Stimulated activated CD8-positive, alpha-beta memory T cell treated with anti-CD3 and anti-CD28 coated beads, Interleukin-4, amount 100 ng/mL, for 4 hours (primary cell): ENCODE measurements at places on chromosomes 11 and 22.

- no peak for DNase-seq
These were observed 13.5 kb downstream of the ARFGAP2 start for GRCh38 chr11:47163193-47163592.

GRCh38 chr22:48258811-48259210 is 1496.4 kb downstream of the TBC1D22A start:
- DNase-seq: no peak

GRCh38 chr11:93489841-93490240 is 53.4 kb downstream of the SMCO4 start:
- no peak for DNase-seq

- DNase-seq: no peak
These were observed 14.0 kb downstream of the ASCL2 start for GRCh38 chr11:2256293-2256913.

DNA sequence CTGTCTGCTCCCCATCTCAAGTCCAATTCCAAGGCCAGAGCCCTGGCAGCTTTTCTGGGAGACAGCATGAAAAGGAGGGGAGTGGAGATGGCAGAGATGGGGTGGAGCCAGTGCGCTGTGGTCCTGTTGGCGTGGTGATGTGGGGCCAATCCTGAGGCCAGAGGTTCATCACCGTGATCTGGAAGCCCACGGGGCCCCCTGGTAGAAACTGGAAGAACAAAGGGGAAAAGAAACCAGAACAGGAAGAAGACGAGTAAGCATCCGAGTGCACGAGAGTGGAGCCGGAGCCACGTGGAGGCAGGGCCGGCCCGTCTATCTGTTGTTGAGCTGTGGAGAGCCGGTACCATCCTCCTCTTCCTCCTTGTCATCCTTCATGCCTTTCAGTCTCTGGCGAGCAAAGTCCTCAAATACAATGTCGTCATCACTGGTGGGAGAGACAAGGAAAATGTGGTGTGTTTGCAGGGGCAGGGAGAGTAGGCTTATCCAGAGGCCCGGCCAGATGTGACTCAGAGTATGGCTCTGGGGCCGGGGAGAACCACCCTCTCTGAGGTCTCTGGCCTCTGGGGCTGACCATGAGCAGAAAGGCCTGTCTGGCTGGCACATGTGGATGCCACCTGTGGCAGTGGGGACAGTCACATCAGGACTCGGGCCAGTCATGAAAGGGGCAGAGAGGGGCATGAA is 25.4 kb downstream of the TPBGL start:
- DNase-seq: no peak

- peak; percentile 3 for DNase-seq
These were observed 74.6 kb upstream of the SUSD2 start for GRCh38 chr22:24106385-24107381.

DNA sequence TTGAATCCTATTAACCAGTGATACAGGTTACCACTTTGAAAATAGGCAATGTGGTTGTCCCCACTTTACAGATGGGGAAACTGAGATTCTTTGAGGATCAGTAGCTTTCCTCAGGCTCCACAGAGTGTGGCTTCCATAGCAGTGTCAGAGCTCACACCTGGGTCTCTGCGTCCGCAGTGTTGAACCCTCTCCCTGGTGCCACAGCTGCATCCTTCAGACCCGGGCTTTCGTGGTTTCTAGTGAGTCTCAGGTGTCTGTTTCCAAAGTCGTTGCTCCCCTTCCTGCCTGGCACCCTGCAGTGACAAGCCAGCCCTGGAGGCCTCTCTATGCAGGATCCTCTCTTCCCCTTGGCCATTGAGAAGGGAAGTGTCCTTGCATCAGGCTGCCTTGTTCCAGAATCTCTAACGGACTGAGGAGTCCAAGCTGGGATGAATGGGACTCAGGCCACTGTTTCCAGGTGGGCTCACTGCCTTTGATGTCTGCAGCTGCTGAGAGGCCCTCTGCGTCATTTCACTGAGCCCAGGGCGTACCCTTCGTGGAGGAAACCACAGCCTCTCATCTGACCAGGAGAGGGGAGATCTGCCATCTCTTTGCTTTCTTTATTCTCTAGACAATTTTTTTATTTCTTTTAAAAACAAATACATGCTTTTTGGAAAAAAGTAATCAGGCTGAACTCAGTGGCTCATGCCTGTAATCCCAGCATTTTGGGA is 48.4 kb upstream of the MICAL2 start:
- DNase-seq: no peak

- no peak for DNase-seq
These were observed 835 bp upstream of the ANO9 start for GRCh38 chr11:442611-443081.
